T-helper 1 cell (primary cell): ENCODE measurements at places on chromosomes 1 and 21.

GRCh38 chr1:10989095-10989494 is 23.4 kb upstream of the TARDBP start:
- no peak for DNase-seq

GRCh38 chr21:45990741-45991605 is 9.4 kb downstream of the COL6A1 start:
- DNase-seq = no peak

- DNase-seq = no peak
Observed at GRCh38 chr1:166874464-166874863, 1.6 kb downstream of the TADA1 start.

DNA sequence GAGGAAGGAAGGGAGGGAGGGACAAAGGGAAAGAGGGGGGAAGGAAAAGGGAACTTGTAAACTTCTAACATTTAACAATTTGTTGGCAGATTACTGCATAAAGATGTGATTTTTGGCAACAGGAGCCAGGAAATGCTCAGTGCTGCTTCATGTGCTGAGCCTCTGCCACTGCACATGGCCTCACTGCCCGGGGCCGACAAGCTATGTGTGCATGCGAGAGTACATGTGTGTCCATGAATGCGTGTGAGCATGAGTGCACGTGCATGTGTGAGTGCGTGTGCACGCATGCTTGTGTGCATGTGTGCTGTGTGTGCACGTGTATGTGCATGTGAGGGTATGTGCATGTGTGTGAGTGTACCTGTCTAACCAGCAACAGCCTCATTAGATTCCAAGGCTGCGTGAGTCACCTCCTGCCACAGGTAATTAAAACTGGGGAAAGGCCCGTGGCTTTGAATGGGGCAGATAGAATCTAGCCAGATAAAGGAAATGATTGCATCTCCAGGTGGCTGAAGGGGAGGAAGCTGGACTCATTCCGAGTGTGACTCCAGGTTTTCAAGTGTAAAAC is 41.4 kb upstream of the TSPEAR start:
- no peak for DNase-seq

DNA sequence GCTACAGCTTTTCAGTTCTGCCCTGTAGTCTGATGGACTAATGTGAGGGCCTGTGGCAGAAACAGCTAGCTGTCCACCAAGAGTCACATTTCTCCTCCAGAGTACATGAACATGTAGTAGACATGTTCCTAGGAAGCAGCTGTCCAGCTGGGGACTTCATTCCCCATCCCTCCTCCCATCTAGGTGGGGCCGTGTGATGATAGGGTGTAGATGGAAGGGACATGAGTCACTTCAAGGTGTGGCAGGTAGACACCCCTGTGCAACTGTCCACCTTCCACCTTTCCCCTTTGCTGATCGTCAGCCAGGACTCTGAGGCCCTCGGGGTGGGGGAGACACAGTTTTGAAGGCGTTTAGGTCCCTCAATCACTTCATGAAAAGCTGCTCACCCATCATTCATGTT is 3.6 kb upstream of the RD3 start:
- no peak for DNase-seq

- no peak for DNase-seq
Observed at GRCh38 chr1:164785841-164786534, 227.0 kb downstream of the PBX1 start.

- no peak for DNase-seq
Observed at GRCh38 chr1:228511546-228512445, 24.6 kb downstream of the RNF187 start.

- DNase-seq = no peak
Observed at GRCh38 chr1:5920201-5920600, 72.0 kb downstream of the NPHP4 start.

GRCh38 chr21:42107177-42107880 is 36.2 kb downstream of the UMODL1 start:
- DNase-seq = no peak

DNA sequence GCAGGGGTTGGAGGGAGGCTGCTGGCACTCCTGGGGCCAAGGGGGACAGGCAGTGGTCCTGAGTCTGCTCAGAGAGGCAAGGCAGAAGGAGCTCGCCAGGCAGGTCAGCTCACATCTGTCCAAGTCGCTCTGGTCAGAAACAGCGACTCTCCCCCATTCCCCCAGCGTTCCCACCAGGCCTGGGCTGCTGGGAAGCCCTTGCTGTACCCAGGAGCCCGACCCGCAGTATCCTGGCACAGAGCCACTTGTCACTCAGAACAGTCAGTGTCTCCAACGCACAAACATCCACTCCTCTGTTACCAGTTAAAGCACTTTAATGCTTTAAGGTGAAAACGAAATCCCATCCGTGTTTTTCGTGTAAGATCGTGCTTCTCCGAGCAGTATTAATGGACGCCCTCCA is 16.6 kb upstream of the CCDC27 start:
- DNase-seq = no peak

- DNase-seq = no peak
Observed at GRCh38 chr1:66787641-66788040, 13.4 kb downstream of the INSL5 start.

DNA sequence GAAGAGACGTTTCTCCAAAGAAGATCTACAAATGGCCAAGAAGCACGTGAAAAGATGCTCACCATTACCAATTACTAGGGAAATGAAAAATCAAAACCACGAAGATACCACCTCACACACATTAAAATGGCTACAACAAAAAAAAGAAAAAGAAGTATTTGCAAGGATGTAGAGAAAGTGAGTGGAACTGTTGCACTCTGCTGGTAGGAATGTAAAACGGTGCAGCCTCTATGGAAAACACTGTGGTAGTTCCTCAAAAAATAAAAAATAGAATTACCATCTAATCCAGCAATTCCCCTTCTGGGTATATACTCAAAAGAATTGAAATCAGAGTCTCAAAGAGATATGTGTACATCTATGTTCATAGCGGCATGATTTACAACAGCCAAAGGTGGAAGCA is 115.4 kb upstream of the EDN2 start:
- DNase-seq = no peak

DNA sequence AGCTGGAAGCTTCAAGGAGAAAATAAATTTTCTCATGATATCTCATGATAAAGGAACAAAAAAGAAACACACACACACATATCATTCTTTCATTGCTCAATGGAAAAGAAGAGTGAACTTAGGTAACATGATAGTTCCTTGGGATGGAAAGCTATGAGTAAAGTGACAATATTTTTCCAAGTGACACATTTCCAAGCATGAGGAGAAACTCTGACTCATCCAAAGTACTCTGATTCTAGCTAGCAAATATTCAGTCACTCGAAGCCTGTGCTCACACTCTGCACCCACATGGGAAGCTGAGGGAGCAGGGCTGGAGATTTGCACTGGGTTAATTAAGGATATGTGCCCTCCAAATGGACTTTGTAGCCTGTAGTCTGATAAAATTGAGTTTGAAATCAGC is 222.4 kb downstream of the LRRC40 start:
- DNase-seq = no peak
